OCI-LY7 (cell line): ENCODE measurements at places on chromosomes 4 and X. TPM values are rescaled to one million over a fixed set of nuclear protein-coding genes. Genes with fewer than 3 reads are reported as not detected.
A peak's percentile ranks its signal among the peaks of the same experiment; 100 is the strongest.

The PPM1K gene
- total RNA-seq: 80.0 and 87.7 TPM in 2 replicates

DNA sequence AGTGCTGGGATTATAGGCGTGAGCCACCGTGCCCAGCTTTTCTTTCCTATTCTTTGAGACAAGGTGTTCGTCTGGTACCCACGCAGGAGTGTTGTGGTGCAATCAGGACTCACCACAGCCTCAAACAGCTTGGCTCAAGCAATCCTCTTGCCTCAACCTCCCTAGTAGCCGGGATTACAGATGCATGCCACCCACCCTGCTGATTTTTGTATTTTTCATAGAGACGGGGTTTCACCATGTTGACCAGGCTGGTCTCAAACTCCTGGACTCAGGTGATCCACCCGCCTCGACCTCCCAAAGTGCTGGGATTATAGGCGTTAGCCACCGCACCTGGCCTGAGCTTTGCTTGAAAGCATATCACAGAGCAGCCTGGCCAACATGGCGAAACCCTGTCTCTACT is 1.5 kb upstream of the CRLF2 start:
- DNase-seq: no peak

GRCh38 chr4:159476886-159477285 is 374.0 kb downstream of the RAPGEF2 start:
- DNase-seq: no peak

The AMBN gene
- total RNA-seq: not detected in 2 replicates

The AFP gene
- not detected in 2 replicates for total RNA-seq

- DNase-seq: no peak
These were observed 191.0 kb upstream of the POF1B start for GRCh38 chrX:85570496-85570895.

- no peak for DNase-seq
These were observed 384.6 kb downstream of the PPP3CA start for GRCh38 chr4:100962698-100963097.

DNA sequence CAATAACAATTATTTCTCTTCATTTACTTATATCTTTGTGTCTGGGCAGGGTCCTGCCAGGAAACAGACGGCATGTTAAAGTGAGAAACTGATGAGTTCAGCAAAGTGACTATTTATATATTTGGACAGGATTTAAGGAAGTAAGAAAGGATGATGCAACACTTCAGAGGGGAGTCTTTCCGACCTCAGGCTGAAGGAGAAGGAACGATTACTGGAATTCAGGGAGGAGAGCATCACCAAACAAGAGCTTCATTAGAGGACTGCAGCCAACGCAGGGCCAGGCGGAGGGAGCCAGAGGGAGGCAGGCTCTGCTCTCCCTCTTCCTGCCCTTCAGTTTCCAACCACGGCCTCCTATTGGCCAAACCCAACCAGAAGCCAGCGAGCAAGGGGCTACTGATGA is 1.5 kb upstream of the TLR7 start:
- DNase-seq: no peak

DNA sequence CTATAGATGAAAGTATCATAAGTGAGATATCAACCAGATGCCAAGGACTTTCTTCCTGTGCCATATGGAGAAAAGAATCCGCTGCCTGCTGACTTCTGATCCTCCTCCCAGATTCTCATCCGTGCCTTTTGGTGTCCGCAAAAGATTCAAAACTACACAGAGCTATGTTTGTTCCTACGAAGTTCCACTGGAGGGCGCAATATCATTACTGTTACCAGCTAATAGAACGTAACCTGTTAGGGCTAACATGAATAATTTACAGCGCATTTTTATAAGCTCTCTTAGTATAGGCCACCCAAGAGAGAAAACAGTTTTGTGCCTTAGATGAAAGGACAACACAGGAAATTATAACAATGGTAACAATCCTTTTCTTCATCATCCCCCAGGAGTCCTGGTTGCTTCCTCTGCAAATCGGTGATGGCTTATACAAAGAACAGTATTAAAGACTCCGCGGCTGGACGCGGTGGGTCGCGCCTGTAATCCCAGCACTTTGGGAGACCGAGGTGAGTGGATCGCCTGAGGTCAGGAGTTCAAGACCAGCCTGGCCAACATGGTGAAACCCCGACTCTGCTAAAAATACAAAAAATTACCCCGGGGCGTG is 22.8 kb upstream of the CENPVL3 start:
- DNase-seq: peak; percentile 47

GRCh38 chr4:55947912-55948725 is 626 bp upstream of the CEP135 start:
- DNase-seq: peak; percentile 76

- peak; percentile 1 for DNase-seq
These were observed 124.1 kb upstream of the SPIN4 start for GRCh38 chrX:63475200-63475599.

GRCh38 chr4:185787926-185788679 is 23.9 kb downstream of the SORBS2 start:
- DNase-seq: no peak

DNA sequence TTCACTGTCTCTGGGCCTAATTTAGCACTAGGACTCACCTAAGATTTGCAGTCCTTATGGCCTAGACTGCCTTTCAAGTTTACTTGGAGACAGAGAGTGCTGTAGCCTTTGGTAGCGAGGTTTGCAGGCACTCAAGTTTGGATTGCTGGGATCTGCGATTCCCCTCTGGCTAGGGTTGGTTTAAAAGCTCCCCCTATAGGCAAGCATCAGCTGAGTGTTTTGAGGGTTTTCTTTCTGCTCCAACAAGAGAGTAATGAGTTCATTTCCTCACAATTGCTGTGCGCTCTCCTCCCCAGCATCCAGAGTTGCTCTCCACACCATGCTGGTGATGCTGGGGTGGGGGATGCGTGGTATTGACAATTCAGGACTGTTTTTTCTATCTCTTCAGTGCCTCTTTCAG is 206.9 kb downstream of the GLUD2 start:
- DNase-seq: no peak

- no peak for DNase-seq
These were observed 32.9 kb upstream of the GC start for GRCh38 chr4:71816676-71817303.

GRCh38 chr4:189502841-189503435 is 437.7 kb upstream of the FRG1 start:
- no peak for DNase-seq

DNA sequence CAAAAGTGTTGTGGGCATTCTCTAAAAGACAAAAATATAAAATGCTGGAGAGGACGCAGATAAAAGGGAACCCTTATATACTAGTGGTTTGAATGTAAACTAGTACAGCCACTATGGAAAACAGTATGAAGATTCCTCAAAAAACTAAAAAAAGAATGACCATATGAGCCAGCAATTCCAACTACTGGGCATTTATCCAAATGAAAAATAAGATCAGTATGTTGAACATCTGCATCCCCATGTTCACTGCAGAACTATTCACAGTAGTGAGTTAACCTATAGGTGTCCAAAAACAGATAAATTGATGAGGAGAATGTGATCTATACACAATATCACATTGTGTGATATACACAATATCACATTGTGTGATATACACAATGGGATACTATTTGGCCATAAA is 1615.3 kb downstream of the PCDH18 start:
- no peak for DNase-seq

The SHROOM4 gene
- total RNA-seq: not detected in 2 replicates
